ENCODE measurements at places on chromosomes 5 and 9.
A peak's percentile ranks its signal among the peaks of the same experiment; 100 is the strongest.

GRCh38 chr5:172093965-172094364 is 87.5 kb upstream of the FBXW11 start:
- DNase-seq = no peak

- no peak for DNase-seq
Observed at GRCh38 chr9:111979561-111979960, 82.9 kb downstream of the UGCG start.

- DNase-seq = no peak
Observed at GRCh38 chr9:121820286-121821005, 169.0 kb downstream of the DAB2IP start.

DNA sequence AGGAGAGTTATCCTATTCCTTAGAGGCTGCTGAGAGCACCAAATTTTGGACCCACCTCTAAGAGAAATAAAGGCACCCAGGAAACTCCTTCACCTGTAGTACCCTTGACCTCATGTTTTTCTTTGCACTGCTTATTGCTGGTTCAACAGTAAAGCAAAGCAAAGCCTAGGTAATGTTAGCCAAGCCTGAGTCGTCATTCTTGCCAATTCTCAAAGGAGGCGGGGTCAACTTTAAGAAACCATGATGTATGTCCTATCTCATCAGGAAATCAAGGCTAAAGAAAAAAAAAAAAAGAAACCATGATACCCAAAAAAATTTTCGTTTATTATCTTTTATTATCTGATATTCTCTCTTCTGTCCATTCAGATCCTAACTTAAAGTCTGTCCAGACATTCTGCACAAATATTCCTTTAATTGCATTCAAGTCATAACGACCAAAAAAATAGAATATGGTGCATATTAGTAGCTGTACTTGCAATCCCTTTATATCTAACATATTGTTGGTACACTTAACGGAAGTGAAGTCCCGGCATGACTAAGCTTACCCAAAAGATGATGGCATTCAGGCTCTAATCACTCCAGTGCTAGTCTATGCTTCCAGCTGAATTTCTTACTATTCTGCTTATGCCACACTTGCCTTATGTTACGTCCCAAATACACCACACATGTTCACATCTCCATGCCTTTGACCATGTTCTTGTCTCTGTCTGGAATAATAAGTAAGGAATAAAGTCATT is 1.8 kb downstream of the AUH start:
- DNase-seq = no peak

DNA sequence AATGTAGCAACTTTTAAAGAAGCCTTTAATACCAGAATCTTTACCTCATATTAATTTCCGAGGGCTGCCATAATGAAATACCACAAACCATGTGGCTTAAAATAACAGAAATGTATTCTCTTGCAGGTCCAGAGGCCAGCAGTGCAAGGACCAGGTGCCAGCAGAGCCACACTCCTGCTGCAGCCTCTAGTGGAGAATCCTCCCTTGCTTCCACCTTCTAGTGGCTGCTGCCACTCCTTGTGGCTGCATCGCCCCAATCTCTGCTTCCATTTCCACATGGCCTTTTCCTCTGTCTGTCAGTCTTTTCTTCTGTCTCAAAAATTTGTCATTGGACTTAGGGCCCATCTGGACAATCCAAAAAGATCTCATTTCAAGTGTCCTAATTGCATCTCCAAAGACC is 401.5 kb downstream of the EFNA5 start:
- no peak for DNase-seq

DNA sequence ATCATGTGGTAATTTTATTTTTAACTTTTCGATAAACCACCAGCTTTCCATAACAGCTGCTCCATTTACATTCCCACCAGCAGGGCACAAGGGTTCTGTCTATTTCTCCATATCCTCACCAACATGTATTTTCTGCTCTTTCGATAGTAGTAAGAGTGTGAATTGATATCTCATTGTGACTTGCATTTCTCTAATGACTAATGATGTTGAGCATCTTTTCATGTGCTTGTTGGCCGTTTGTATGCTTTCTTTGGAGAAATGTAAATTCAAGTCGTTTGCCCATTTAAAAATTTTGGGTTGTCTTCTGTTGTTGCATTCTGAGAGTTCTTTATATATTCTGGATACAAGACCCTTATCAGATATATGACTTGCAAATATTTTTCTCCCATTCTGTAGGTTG is 45.9 kb downstream of the PSD2 start:
- DNase-seq = no peak

DNA sequence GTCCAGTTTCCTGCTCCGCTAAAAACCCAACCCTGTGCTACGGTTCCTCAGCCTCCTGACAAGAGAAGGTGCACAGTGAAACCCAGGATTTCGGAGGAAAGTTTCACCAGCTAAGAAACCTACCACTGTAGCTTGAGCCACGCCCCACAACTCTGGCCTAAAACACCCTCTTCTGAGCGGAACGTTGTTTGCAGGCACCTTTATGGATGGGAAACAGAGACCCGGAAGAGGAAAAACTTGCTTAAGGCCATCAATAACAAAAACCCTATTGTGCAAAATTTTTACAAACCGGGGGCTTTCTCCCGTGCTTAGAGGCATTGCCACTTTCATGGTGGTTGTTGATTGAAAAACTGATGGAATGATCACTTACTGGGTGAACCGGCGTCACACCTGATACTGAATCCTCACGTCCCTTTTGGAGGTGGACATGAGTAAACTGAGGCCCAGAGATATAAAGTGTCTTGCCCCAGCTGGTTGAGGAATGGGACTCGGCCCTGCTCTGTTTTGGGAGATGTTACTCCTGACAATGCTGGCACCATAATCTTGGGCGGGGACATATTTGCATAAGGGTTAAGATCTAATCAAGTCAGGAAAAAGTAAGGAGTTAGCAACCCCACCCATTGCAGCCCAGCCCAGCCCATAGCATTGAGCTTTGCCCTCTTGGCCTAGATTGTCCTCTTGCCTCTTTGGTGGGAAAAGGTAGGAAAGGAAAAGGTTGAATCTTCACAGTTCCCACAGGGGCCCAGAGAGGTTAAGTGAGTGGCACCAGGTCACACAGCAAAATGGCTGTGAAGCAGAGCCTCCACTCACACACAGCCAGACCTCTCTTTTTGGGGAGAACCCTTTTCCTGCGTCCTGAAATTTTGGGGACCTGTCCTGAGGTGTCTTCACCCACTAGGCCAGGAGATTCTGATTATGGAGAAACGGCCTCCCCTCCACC is 23.2 kb upstream of the PTGS1 start:
- DNase-seq = no peak

- no peak for DNase-seq
Observed at GRCh38 chr9:27280860-27281259, 16.1 kb downstream of the EQTN start.

GRCh38 chr9:125632321-125633115 is 74.5 kb downstream of the MAPKAP1 start:
- DNase-seq = peak; percentile 27

DNA sequence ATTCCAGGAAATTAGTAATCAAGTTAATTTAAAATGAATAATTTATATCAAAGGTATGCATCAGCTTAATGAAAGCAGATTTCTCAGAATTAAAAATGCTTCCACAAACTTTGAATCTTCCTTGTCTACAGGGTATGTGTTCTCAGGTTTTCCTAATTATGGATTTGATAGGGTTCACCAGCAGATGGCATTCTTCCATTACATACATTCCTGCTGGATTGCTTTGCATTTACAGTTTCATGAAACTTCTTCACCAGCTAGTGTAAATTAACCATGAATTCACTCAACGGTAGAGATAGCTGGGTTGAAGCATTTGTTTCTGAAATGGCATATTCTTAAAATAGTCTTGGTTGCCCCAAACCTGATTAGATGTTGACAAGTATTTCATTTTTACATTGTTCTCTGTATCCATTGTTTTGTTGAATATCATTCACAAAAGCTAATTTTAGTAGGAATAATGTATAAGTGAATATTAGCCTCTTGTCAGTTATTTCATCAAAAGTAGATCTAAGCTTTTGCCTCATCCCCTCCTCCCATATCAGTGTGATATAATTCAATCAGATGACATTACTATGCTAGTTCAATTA is 68.7 kb upstream of the WDR41 start:
- peak; percentile 6 for DNase-seq

GRCh38 chr9:40913928-40914673 is 214.4 kb downstream of the FOXD4L6 start:
- no peak for DNase-seq

DNA sequence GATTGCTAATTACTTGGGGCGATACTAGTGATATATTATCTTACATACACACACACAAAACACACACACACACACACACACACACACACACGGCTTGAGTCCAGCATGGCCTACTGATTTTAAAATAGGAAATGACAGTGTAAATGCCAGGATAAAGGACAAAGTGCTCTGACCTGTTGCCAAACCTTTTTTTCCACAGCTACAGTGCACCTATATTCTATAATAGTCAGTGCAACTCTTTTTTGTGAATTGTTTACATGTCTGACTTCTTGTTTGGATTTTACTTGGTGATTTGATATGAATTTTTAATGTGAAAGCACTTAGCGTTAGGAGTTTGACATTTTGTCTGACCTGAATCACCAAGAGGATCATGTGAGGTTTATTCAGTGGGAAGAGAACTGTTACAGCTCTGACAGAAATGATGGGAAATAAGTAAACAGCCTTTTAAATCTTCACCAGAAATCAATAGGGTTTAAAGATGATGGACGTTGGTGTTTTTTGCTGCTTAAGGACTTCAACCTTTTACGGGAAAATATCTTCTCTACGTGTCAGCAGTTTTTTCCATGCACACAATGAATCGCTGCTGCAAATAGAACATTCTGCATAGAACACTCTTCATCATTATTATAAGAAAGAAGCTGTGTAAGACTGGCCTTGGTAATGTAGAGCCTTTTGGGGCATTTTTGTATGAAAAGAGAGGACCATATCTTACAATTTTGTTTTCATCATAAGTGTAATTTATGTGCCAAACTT is 218.5 kb downstream of the RANBP17 start:
- DNase-seq = no peak

DNA sequence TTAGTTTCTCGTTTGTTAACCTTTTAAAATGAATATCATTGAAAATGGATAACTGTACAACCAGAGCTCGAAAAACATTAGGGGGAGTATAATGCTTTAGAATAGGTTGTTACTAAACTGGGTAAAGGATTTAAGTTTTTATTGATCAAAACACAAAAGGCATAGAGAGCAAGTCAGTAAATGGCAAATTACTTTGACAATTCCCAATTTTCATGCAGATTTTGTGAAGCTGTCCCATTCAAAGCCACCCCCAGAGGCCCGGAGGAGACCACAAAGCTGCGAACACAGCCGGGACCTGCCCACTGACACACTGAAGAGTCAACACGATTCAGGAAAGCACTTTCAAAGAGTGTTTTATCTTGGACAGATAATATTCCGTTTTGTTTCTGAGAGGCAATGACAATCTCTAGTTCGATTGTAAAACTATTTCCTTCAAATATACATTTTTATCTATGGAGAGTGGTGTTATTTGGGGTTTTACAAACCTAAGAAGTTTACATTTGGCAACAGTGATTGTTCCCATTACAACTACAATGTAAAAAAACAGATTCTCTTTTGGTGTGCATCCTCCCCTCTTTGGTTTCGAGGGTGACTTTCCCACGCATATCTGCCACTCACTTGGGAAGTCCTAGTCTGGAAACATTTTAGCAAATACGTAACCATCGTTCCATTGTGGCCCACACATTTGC is 182.6 kb upstream of the TBCA start:
- DNase-seq = no peak

DNA sequence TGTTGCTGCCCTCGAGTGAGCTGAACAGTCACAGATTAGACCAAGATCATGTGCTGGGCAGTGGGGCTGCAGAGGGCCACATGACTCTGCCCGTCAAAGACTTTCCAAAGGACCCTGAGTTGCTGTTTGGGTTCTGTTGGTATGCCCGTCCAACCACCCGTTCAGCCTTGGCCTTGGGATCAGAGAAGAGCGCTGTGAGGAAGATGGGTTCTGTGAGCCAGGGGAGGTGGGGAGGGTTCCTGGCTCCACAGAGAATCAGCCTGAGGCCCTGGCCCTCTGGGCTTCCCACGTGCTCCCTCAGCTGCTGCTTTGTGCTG is 72.6 kb downstream of the RGS3 start:
- DNase-seq = no peak

- no peak for DNase-seq
Observed at GRCh38 chr5:1998348-1998669, 115.6 kb upstream of the IRX4 start.

DNA sequence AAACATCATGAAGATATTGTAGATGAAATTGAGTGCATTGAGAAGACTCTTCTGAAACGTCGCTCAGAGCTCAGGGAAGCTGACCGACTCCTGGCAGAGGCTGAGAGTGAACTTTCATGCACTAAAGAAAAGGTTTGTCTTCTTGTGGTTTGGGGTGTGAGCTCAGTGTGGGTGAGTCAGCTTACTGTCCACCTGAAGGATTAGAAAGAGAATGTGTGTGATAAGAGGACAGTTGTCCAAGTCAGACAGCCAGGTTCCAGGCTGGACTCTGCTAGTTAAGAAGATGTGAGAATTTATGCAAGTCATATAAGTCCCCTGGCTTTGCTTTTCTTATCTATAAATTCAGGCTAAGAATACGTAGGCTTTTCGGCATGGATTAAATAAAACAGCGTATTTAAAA is 46.9 kb downstream of the RAB14 start:
- no peak for DNase-seq

DNA sequence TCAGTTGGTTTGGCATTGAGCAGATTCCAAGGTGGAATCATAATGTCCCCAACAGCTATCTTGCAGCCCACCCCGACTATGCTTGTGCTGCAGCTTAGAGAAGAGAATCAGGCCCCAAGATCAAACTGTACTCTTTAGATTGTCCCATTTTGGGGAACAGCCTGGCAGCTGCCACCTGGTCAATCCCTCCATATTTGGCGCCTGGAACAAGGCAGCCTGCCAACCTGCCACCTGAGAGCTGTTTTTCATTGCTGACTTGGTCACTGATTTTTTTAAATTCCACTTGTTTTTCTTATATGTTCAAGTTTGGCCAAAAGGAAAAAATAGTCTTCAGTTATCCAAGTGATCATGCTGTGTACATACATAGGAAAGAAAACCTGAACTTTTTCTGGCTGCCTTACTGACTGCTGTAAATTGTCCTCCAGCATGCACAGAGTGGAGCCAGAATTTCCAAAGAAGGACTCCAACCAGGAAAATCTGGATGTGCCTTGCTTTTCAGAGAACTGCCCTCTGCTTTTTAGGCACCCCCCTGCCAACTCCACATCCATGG is 504.2 kb downstream of the ENC1 start:
- DNase-seq = no peak

DNA sequence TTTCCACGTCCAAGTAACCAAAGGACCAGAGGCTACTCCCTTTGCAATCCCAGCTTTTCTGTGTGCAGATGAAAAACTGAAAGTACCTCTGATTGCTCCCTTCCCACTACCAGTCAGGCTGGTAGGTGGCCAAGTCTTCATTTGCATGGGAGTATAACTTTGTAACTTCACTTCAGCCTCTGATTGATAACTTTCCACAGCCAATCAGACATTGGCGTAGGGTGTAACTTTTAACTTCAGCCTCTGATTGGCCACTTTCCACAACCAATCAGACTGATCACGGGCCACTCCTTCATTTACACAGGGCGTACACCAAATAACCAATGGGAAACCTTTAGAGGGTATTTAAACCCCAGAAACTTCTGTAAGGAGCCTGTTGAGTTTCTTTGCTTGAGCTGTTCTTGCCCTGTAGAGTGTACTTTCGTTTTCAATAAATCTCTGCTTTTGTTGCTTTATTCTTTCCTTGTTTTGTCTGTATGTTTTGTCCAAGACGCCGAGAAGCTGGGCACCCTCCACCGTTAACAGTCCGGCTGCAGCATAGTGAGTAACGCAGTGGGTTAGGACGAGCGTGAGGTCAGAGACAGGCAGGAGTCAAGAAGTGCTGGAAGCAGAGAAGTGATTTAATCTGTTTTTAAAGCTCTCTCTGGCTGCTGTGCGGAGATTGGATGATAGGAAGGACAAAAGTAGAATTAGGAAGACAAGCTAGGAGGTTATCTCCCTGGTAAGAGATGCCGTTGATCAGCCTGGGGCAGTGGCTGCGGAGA is 3.5 kb upstream of the EXOSC2 start:
- no peak for DNase-seq

All from CD4-positive, alpha-beta T cell treated with Interleukin-4 for 4 hours (primary cell).